ENCODE measurements at places on chromosomes 3 and 15. TPM values are rescaled to one million over a fixed set of nuclear protein-coding genes. Genes with fewer than 3 reads are reported as not detected.

A4GNT gene
- 0.96 TPM for total RNA-seq

CCDC54 gene
- total RNA-seq, result 1.4 TPM

IL17RC gene
- 39.2 TPM for total RNA-seq

RRP9 gene
- 20.9 TPM for total RNA-seq

ITIH1 gene
- 1.2 TPM for total RNA-seq

KLHL40 gene
- not detected for total RNA-seq

FAM3D gene
- total RNA-seq, result not detected

CFAP20DC gene
- total RNA-seq, result 9.4 TPM

HCLS1 gene
- 31.3 TPM for total RNA-seq

DIS3L gene
- total RNA-seq, result 22.4 TPM

DGKG gene
- 13.5 TPM for total RNA-seq

DNAH1 gene
- total RNA-seq, result 2.9 TPM

LRRC15 gene
- 5.1 TPM for total RNA-seq

PRSS50 gene
- total RNA-seq, result not detected

COL8A1 gene
- 364 TPM for total RNA-seq

ZBTB47 gene
- total RNA-seq, result 49.8 TPM

DNA sequence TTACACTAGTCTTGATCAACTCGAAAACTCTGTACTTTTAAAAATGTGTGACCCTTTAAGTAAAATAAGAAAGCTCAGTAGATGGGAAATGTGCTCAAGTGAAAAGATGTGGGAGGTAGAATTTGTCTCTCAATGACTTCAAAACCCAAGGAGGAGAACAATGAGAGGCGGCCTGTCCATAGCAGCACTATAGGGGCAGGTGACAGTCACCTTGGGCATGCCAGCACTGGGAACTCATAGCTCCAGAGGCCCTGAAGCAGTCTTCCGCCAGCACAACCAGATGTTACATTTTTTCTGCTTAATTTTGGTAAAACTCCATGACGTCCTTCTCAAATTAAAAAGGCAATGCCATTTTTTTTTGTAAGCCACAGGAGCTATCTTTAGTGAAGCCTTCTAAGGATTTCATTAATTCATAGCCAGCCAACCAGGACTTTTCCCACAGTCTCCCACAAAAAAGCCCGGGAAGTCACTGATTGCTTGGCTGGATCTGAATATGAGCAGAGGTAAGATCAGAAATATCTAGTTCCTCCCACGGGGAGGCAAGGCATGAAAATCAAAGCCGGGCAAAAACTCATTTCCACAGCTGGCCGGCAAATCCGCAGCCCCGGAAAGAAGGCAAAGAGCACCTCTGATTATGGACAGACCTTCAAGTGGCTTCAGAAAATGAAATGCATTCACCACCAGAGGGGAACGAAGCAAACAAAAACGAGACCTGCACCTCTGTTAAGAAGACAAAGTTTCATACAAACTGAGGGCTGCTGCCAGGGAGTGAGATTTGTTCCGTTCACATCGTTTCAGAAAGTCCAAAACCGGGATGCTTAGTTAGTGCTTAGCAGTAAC lies 10.5 kb downstream of the IL17RD start:
- DNase-seq, result no peak

GRCh38 chr15:40506964-40507571 lies 36.3 kb downstream of the CHST14 start:
- DNase-seq, result peak; percentile 90

DNA sequence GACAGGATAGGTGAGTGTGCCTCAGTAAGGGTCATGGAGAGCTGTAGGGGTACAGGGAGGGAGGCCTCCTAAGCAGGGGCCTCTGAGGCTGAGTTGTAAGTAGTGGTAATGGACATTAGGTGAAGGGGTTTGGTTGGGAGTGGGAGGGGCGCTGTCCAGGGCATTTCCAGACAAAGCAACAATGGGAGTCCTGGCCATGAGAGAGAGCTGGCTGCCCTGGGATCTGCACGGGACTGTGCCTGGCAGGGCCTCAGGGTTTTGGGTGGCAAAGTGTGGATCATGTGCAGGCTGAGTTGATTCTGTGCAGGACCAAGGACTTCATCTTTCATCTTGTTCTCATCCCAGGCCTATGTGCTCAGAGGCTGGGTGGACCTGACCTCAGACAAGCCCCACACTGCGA lies 4.6 kb downstream of the TTC21A start:
- DNase-seq, result no peak

DNA sequence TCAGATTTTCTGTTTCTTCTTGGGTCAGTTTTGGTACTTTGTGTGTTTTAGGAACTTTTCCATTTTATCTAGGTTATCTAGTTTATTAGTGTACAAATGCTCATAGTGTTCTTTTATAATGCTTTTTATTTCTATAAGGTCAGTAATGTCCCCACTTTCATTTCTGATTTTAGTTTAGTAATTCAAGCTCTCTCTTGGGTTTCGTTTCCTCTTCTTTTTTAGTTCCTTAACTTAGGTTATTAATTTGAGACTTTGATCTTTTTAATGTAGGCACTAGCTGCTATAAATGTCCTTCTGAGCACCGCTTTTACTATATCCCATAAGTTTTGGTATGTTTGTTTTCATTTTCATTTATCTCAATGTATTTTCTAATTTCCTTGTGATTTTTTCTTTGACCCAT lies 27.0 kb upstream of the CD200R1L start:
- no peak for DNase-seq

DNA sequence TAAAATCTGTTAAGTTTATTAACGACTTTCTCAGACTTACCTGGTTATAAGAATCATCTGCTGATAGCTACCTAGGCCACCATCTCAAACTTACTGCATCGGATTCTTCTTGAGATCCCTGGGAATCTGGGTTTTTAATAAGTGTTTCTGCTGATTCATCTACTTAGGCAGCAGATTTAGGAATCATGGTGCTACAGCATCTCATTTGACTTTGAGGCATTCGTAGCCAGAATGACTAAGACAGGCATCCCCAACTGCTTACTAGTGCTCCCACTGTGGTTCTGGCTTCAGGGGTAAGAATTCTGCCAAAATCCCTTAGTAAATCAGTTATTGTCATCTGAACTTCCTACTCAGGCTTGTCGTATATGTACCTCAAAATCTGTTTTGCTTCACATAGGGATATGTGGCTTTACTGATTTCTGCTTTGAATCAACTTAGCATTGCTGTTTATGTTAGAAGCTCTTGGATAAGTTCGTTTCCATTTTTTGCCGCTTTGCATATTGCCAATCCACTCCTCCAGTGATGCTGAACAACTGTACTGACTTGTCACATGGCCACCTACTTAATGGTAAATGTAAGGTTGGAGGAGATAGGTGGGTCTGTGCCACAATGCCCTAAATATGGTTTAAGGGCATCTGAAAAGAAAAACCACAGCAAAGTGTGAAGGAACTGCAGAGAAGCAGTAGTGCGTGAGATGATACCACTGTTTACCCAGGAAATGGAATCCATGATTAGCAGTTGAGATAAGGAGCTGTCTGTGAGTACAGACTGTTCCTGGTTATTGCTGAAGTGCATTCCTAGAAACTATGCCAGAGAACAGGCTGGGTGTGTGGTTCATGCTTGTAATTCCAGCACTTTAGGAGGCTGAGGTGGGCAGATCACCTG lies 60.3 kb downstream of the MAP6D1 start:
- DNase-seq, result peak; percentile 7

GRCh38 chr3:192434186-192434585 lies 293.2 kb downstream of the FGF12 start:
- DNase-seq, result no peak

GRCh38 chr15:58292751-58293175 lies 139.0 kb upstream of the LIPC start:
- DNase-seq, result no peak

- no peak for DNase-seq
Measured at GRCh38 chr3:106030627-106030963, 161.8 kb upstream of the CBLB start.

DNA sequence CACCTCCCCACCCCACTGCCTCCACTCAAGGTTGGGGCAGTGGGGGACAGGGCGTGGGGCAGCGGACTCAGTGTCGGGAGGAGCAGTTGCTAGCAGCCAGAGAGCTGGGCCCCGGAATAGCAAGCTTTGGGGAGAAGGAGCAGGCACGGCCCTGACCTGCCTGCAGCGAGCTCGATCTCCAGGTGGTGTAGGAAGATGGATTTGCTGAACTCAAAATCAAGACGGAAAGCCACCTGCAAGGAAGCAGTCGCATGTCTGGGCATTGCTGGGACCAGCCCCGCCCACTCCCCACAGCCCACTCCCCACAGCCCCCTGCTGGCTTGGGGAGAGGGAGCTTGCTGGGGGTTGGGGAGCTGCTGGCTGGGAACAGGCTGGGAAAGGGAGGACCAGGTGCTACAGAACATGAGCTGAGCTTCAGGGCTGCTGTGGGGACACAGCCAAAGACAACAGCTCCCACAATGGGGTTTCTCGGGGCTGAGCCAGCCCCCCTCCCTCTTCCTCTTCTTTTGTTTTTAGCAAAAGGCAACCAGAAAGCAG lies 38.0 kb downstream of the FEM1B start:
- DNase-seq, result no peak

- no peak for DNase-seq
Measured at GRCh38 chr3:58986654-58987053, 63.2 kb downstream of the CFAP20DC start.

DNA sequence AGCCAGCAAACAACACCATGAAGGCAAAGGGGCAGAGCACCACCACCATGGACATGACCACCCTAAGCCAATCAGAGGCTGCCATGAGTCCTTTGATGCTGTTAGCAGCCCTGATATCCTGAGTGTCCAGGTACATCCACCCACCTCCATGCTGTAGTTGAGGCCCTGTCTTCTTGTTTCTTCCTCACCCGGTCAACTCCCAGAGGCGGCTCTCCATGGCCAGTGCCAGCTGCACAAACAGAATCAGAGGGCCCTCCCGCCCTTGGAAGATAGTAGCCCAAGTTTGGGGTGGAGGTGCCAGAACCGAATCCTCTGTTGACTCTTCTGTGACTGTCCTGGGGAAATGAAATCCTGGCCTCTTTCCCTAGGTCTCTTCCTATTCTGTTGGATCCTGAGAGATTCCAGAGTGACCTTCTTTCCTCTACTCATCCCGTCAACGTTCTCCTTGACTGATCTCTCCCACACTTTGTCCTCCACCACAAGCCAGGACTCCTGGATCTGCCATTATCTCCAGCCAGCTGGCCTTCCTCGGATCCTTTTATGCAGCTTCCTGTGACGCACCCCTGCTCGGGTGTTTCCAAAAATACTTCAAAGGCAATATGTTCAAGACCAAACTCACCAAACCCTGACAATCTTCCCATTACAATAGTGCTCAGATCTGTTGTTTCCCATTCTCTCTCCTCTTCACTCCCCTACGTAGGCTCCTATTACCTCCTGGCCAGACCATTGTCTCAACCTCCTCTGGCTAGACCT lies 45.4 kb upstream of the DLG1 start:
- DNase-seq, result no peak

DNA sequence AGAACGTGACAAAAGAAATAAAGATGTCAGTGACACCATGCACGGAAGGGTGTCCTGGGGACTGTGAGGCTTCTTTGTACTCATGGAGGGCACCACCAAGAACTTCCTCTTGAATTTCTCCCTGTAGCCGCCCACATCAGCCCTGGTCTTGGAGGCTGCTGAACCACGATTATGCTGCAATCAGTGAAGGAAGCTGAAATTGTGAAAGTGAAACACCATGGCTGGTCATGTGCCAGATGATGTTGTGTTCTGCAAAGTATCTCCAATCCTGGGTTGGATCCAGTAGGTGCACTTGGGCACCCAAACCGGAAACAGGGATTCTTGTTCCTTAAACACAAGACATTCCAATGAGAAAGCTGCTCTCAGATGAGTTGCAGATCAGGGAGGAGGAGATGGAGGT lies 104.4 kb upstream of the GOLGA6L6 start:
- no peak for DNase-seq

DNA sequence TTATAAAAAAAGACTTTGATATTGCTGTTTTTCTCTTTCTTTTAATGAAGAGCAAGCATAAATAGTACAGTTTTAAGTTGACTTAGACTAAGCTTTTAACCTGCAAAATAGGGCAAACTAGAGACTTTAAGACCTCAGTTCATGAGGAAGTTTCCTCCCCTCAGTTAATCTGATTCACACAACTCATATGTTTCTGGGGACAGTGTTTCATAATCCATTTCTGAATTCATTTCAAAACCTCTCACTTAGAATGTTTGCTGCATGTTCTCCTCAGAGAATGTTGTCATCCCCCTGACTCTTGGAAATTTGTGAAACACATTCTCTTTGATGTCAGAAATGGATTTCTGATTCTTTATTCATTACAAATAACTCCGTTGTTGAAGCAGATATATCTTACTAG lies 79.3 kb upstream of the SKOR1 start:
- DNase-seq, result peak; percentile 41

- DNase-seq, result no peak
Measured at GRCh38 chr3:112175646-112176045, 42.6 kb upstream of the GCSAM start.

GRCh38 chr3:7615043-7615442 lies 754.1 kb downstream of the GRM7 start:
- no peak for DNase-seq

- DNase-seq, result no peak
Measured at GRCh38 chr15:87907676-87908446, 348.7 kb downstream of the NTRK3 start.

- DNase-seq, result no peak
Measured at GRCh38 chr3:164387236-164387635, 691.1 kb downstream of the SI start.

- DNase-seq, result no peak
Measured at GRCh38 chr15:50262533-50262932, 3.0 kb downstream of the HDC start.

GRCh38 chr15:89361451-89362202 lies 27.0 kb upstream of the POLG start:
- peak; percentile 83 for DNase-seq

- peak; percentile 77 for DNase-seq
Measured at GRCh38 chr3:66598168-66598567, 97.3 kb upstream of the LRIG1 start.

DNA sequence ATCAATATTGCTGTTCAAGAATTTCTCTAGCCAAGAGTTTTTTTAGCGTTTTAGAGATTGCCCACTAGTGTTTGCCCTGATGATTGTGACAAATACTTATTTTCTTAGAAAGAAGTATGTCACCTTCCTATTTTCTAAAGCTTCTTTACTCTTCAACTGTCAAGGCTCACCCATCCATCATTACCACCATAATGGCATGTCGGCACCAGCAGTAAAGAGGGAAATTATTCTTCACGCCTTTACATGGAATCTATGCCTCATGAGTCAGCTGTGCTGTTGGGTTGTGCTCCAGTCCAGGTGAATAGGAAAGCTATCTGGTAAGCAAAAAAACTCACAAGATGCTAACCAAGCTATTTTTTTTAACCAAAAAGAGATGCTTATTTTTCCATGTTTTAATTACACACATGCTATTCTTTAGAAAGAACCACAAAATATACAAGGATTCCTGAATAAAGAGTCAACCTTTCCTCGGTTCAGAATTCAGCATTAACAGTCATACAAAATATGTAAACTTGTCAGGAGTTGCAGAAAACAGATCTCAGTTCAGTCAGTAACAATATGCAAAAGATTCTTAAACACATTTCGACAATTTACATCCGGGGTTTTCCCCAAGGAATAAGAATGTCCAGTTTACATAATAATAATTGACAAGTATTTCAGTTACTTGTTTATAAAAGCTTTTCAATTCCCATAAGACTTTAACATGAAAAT lies 128.0 kb downstream of the ATP8B4 start:
- DNase-seq, result peak; percentile 61

- DNase-seq, result peak; percentile 65
Measured at GRCh38 chr15:73851689-73852088, 21.7 kb upstream of the TBC1D21 start.
